HuH-7.5 (cell line): ENCODE measurements at places on chromosomes 3 and 15.

DNA sequence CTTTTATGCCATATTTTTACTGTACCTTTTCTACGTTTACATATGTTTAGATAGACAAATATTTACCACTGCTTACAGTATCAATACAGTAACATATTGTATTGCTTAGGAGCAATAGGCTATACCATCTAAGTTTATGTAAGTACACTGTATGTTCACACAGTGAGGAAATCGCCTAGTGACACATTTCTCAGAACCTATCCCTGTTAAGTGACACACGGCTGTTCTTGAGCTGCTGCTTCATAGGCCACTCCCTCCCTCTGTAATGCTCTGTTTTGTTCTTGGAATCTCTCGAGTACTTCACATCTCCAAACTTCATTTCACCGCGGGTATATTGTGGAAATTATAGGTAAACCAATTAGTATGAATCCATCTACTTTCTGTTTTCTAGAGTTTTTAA, 13.4 kb upstream of the SELENOT start:
- no peak for DNase-seq

DNA sequence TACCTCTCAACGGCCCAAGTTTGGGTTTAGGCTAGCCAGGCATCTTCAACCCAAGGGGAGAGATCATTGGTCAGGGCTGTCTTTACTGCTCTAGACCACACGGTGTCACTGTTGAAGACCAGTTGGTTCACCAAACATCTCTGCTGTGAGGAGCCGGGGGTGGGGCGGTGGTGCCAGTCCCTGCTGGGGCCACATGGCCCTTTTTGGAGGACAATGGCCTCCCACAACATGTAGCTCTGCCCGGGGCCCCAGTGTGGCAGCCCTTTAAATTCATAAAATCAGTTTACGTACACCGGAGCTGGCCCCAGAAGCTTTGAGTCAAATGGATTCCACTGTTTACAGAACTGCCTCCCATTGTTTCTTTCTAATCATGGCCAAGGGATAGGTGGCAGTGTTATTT, 19.1 kb upstream of the TM4SF18 start:
- peak; percentile 57 for DNase-seq

GRCh38 chr3:64342940-64343688, 117.8 kb upstream of the PRICKLE2 start:
- no peak for DNase-seq

GRCh38 chr3:190122198-190122771, 1.6 kb upstream of the P3H2 start:
- no peak for DNase-seq
